MG63 (cell line): ENCODE measurements at places on chromosomes 1 and 21. TPM values are rescaled to one million over a fixed set of nuclear protein-coding genes. Genes with fewer than 3 reads are reported as not detected.
A peak's percentile ranks its signal among the peaks of the same experiment; 100 is the strongest.

TCEA3 gene
- not detected in 2 replicates for total RNA-seq

DNA sequence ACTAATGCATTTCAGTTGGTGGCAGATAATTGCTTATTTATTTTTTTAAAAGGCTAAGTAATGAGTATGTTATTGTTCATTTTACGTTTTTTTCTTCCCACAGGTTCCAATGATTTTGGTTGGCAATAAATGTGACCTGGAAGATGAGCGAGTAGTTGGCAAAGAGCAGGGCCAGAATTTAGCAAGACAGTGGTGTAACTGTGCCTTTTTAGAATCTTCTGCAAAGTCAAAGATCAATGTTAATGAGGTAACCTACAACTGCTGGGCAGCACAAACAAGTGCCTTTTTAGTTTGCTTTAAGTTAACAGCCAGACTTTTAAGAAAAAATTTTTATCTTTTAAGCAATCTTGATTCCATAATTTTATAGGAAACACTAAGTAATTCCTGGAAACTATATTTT, 35.0 kb downstream of the INKA2 start:
- no peak for DNase-seq

GRCh38 chr1:185044387-185044786, 971 bp upstream of the RNF2 start:
- DNase-seq: no peak

- DNase-seq: no peak
Measured at GRCh38 chr21:43763901-43764523, 12.1 kb downstream of the CSTB start.

- peak; percentile 68 for DNase-seq
Measured at GRCh38 chr1:203038891-203039608, 12.8 kb downstream of the PPFIA4 start.

DNA sequence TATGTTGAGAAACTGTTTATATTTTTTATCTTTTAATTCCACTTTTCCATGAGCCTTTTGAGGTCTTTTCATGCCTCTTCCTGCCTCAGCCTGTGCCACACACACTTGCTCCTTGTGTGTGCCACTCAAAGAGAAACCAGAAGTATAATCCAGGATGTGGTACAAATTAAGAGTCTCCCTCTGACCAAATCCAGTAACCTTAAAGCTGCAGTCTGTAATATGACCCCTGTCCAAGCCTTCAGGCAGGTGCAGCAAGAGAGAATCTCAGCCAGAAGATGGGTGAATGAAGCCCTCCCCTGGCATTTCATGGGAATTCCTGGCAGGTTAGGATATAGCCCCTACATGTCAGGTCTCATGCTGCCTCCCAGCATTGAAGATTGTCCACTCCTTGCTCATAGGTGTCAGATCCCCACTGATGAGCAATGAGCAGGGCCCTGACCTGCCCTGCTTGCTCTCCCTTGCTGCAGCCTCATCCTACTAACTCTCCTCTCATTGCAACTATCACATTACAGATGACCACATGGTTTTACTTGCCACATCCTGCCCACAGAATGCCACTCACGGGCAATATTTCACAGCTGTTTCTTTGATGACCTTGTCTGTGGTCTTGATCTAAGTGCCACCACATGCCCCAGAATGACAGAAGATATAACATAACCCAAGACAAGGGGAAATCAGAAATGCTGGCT, 169.3 kb downstream of the SEC16B start:
- DNase-seq: no peak

- DNase-seq: no peak
Measured at GRCh38 chr1:47198214-47198613, 8.4 kb upstream of the PDZK1IP1 start.
